ENCODE measurements at places on chromosomes 2 and 18. TPM values are rescaled to one million over a fixed set of nuclear protein-coding genes. Genes with fewer than 3 reads are reported as not detected.

TMEM169 gene
- 0.18 TPM for total RNA-seq

DUSP2 gene
- 0.54 TPM for total RNA-seq

PAIP2B gene
- 0.35 TPM for total RNA-seq

SF3B1 gene
- total RNA-seq = 131 TPM

HJURP gene
- total RNA-seq = 76.7 TPM

ANKRD30B gene
- 0.02 TPM for total RNA-seq

SLC14A1 gene
- total RNA-seq = 0.08 TPM

CCDC121 gene
- total RNA-seq = 4.0 TPM

GAL3ST2 gene
- 0.34 TPM for total RNA-seq

YES1 gene
- total RNA-seq = 21.1 TPM

CYP27C1 gene
- 4.9 TPM for total RNA-seq

PLEK gene
- total RNA-seq = not detected

FBXO15 gene
- total RNA-seq = 0.72 TPM

CHRNG gene
- total RNA-seq = not detected

FAHD2A gene
- 25.7 TPM for total RNA-seq

REG3A gene
- total RNA-seq = not detected

ADD2 gene
- total RNA-seq = 28.7 TPM

ST3GAL5 gene
- total RNA-seq = 38.9 TPM

LRRFIP1 gene
- 93.6 TPM for total RNA-seq

NAT8 gene
- total RNA-seq = not detected

GPR17 gene
- total RNA-seq = 0.12 TPM

GBX2 gene
- total RNA-seq = 3.1 TPM

IL1F10 gene
- total RNA-seq = not detected

FAM237A gene
- not detected for total RNA-seq

ITGAV gene
- total RNA-seq = 76.1 TPM

NOP58 gene
- 120 TPM for total RNA-seq

EPHA4 gene
- total RNA-seq = 0.72 TPM

INHBB gene
- total RNA-seq = 18.7 TPM

TCF23 gene
- not detected for total RNA-seq

MC4R gene
- total RNA-seq = not detected

ANKRD30BL gene
- not detected for total RNA-seq

DPP4 gene
- total RNA-seq = 0.36 TPM

LCT gene
- total RNA-seq = 0.03 TPM

CNTNAP5 gene
- not detected for total RNA-seq

LINC00305 gene
- total RNA-seq = not detected

ANKRD29 gene
- 9.7 TPM for total RNA-seq

SLC30A3 gene
- total RNA-seq = 3.8 TPM

KIF1A gene
- total RNA-seq = 0.81 TPM

GRP gene
- total RNA-seq = not detected

Measured in A549 treated with CORT108297 at 1 μM for 4 hours (cell line).